ENCODE measurements at places on chromosomes 12 and 14. TPM values are rescaled to one million over a fixed set of nuclear protein-coding genes. Genes with fewer than 3 reads are reported as not detected.

The OTX2 gene
- total RNA-seq: 18.8 TPM

The LIN7A gene
- total RNA-seq: 41.9 TPM

DNA sequence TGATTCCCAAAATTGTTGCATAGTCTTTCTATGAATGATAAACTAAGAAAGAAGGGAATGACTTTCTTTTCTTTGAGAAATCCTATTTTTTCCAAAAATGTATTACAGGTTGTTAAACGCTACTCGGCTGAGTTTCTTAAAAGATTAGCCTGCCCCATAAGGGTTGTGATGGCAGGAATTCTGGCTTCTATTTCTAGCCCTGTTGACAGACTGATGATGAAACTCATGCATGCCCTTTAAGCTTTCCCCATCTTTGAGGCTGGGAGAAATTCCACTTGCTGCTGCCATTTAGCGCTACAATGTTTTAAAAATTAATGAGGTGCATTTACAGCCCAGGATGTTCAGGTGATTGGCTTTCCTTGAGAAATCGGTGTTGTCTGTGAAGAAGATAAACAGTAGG, 33.2 kb upstream of the RASSF3 start:
- DNase-seq: no peak

- DNase-seq: no peak
Measured at GRCh38 chr12:132538663-132538990, 48.7 kb downstream of the FBRSL1 start.

GRCh38 chr12:18798535-18799361, 60.8 kb downstream of the CAPZA3 start:
- no peak for DNase-seq

The CLEC1B gene
- total RNA-seq: not detected
